ENCODE measurements at places on chromosomes 2 and 18. TPM values are rescaled to one million over a fixed set of nuclear protein-coding genes. Genes with fewer than 3 reads are reported as not detected.

Gene FRZB
- total RNA-seq = 0.07 TPM

DNA sequence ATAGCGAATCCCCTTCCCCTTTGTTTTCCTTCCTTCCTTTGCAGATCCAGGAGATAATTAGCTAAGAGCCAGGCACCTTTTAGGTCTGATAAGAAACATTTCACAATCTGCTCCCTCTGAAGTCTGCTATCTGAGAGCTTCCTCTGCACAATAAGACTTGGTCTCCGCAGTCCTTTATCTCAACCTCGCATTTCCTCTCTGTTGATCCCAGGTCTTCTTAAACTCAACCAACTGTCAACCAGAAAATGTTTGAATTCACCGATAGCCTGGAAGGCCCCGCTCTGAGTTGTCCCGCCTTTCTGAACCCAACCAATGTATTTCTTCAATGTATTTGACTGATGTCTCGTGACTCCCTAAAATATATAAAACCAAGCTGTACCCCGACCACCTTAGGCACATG, 78.4 kb upstream of the CTDP1 start:
- DNase-seq = no peak

DNA sequence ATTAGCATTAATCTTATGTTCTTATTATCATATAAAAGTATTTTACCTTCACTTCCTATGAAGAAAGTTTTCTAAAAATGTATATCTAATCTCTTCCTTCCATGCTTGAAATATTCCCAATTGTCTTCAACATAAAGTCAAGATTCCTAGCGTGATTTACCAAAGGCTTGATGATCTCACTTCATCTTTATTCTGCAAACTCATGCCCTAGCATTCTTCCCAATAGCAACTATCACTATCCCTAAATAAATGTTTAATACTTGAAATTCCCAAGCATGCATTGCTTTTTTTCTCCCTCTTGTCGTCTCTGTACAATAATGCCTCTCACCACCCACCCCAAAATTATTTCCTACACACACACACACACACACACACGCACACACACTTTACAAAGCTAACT, 125.8 kb downstream of the VWC2L start:
- DNase-seq = no peak

- peak; percentile 67 for DNase-seq
Observed at GRCh38 chr18:56402872-56403516, 235.4 kb downstream of the TXNL1 start.

DNA sequence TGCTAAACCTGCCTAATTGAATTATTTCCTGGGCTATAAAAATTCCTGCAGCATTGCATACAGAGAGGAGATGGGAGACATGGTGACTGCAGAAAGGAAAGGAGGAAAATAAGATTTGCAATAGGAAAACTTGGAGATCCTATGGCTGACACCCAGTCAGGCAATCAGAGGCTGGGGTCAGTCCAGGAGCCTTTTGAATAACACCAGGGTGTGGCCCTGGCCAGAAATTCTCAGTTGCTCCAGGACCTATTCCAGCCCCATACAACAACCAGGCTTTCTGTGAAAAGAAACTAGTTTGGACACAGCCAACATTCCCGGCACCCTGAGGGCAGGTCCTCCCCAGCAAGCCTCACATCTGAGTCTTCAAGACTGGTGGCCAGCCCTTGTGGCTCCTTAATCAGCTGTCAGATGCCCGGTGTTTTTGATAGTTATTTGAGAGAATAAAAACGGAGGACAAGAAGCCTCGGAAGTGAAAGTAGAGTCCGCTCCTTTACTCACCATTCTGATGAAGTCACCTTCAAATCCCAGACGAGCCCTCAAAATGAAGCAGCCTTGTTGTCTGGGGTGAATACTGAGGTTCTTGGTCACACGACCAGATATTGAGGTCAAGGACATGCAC, 31.1 kb upstream of the GMCL1 start:
- no peak for DNase-seq

DNA sequence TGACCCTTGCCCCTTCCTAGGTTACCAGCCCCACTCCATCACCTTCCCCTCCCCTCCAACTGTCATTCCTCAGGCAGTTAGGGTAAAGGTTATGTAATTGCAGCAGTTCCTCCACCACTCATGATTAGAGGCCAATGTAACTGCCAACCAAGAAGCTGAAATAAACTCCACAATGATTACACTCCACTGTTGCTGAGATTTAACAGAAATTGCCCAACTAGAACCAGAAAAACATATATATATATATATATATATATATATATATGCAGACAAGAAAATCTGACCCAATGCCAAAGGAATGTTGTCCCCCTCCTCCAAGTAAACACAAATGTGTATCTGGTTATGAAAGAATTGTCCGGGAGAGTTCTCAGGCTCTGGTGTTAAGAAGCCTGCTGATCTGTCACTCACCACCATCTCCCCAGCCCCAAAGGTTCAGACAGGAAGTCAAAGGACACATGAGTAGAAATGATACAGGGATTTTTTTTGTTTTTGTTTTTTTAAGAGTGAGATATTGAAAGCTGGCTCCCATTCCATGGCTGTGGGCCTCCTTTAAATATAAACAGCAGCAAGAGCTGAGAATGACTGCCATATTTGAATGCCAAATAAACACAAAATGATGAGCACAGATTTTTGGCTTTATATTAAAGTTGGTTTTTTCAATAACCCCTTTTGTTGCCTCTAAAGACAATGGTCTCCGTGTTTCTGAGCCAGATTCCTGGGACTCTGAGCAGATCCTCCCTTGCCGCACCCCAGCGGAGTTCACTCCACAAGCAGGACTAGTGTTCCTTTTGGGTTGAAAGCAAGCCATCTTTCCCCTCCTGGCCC, 127.2 kb upstream of the MAPRE2 start:
- no peak for DNase-seq

DNA sequence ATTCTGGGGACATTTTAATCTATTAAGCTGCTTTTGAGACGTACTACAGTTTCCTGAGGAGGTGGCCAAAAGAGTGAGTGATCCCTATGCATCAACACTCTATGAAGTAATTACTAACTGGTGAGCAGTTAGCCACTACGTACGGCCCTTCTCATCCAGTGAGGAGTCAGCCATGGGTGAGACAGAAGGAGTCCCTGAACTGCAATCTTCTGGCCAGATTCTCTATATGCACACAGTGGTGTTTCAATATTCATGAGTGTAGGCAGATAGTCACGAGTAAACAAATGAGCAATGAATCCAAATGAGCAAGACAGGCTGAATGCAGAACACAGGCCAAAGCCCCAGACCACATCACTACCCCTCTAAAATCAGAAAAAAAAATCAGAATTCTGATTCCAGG, 29.8 kb upstream of the TMEM214 start:
- DNase-seq = no peak

- DNase-seq = no peak
Observed at GRCh38 chr2:181563101-181563692, 93.7 kb downstream of the CERKL start.

DNA sequence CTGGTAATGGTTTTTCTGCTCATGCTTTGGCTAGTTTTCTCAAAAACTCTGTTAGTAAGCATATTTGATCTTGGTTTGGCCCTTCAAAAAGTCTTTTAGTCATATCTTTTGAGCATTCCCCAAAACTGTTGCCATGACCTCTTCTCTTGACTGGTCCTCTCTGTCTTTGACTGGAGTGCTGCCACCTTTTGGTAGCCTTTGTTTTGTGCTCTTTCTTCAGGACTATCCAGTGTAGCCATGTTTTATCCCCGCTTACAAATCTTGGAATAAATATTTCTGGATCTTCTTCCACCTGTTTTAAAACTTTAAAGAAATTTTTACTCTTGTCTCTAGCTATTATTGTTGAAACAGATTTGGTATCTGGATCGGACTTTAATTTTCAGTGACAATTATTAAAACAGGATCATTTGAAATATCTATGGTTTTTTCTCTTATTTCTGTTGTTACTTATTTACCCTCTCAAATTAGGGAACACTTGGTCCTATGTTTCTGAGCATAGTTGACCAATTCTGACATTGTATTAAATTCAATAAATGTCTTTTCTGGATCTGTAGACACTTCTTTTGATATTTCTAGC, 965 bp upstream of the ELOA2 start:
- no peak for DNase-seq

GRCh38 chr18:24306201-24306600, 91.4 kb downstream of the OSBPL1A start:
- DNase-seq = no peak

Gene TWIST2
- 1.8 TPM for total RNA-seq

DNA sequence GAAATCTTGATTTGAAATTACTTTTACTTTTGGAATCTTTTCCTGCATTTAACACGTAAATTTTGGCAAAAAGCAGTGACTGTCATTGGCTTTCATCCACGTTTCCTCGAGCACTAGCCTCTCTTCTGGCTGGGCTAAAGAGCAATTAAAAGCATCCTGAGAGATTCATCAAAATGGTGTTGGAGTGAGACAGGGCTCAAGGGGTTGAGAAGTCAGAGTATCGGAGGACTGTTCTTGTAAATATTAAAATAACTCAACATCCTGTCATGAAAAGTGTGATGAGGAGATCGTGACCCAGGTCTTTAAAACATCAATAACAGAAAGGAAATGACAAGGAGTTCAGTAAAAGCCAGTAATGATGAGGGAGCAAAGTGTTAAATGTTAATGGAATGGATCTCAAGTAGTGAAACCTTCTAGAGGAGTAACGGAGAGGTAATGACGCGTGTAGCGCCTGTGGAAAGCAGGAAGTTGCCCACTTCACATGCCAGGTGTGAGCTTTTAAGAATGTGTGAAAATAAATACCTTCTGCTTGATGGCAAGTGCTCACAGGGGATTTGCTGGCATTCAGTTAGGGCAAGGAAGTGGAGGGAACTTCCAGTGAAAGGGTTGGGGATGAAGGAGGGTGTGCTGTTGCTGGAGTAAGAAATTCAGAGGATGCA, 754.4 kb downstream of the ADCYAP1 start:
- peak; percentile 23 for DNase-seq

- DNase-seq = no peak
Observed at GRCh38 chr2:210443527-210443926, 33.0 kb downstream of the LANCL1 start.

DNA sequence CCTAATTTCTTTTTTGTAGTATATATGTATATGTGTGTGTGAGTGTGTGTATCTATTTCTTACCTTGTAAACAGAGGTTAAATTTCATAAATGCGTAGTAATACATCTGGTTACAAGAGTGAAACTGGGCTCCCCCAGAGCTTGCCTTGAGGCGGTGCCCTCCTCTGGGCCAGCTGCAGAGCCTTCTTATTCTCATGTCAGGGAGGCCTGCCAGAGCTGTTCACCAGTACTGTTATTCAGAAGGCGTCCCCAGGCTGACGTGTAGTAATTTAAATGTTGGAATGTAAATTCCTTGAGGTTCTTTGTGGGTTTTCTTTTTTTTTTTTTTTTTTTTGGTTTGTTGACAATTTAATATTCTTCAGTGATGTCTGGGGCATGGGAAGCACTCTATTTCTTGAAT, 11.2 kb downstream of the COPS8 start:
- DNase-seq = no peak
